Uterus (tissue), 4 donors: ENCODE measurements at places on chromosomes 2 and 18. TPM values are rescaled to one million over a fixed set of nuclear protein-coding genes. Genes with fewer than 3 reads are reported as not detected.

DNA sequence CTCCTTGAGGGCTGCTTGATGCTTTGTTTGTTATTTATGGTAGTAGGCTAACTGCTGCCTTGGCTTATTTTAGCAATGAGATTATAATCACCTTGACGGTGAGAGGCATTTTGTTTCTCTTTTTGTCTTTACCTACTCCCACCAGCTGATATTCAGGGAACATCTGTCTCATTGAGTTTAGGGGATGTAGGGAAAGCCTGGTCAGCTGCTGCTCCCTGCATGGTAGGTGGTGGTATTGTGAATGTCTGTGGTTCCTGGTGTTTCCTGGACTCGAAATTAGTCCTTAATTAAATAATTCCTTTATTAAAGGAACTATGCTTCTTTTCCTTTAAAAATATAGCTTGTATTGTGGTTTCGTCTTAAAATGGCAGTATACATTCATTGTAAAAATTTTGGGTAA lies 77.8 kb downstream of the ADAM23 start:
- H3K4me1 ChIP-seq, result no peaks in the 10 kb centered on the region
- H3K36me3 ChIP-seq, result no peaks in the 10 kb centered on the region
- no peak for DNase-seq
- no peaks in the 10 kb centered on the region for H3K27me3 ChIP-seq
- H3K27ac ChIP-seq, result no peak overlapping the region

DNA sequence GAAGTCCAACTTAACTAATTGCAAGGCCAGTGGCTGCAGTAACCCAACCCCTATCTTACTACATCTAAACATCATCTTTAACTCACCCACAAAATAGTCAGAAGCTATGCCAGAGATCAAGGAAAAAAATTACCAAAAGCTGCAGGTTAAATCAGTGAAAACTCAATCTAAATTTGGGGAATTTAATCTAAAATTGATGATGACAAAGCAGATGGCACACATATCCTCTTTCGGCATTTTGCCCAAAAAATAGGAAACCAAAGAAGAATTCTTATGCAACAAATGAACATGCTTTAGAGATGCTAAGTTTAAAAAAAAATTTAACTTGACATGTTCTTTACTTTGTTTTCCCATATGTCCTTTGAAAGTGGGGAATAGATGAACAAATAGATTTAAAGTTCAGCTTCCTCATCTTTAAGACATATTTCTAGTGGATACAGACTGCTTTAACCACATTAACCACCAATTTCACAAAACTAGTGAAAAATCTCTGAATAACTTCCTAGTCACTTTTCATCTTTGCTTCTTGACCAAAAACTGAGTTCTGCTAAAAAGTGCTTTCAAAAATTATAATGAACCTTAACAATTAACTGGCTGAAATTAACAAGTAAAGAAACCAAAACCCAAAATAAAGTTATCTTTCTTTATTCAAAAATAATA lies 74.3 kb upstream of the CCDC150 start:
- H3K27me3 ChIP-seq, result no peaks in the 10 kb centered on the region
- H3K27ac ChIP-seq, result no peak overlapping the region
- no peaks in the 10 kb centered on the region for H3K4me1 ChIP-seq
- no peak overlapping the region for H3K4me3 ChIP-seq
- DNase-seq, result no peak

Gene CD28
- total RNA-seq, result 0.49 TPM

Gene CABLES1
- total RNA-seq, result 8.5 TPM

Gene KRTCAP3
- total RNA-seq, result 1.9 TPM

Gene GPR45
- not detected for total RNA-seq

DNA sequence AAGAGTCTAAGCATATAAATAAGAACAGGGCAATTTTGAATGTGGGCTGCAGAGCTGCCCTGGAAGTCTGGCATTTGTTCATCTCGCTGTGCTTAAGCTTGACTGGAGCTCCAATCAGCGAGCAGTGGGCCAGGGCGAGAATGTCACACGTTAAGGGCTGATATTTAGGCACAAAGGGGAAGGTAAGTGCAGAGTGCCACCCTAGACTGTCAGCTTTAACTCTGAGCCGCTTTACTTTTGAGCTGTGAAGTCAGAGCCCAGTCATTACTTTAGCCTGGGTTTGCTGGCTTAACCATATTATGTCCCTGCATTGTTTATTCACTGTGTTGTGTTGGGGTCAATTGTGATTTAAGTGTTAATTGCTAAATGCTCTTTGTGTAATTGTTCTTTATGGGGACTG lies 236.1 kb upstream of the SIX3 start:
- H3K4me3 ChIP-seq, result no peak overlapping the region
- no peaks in the 10 kb centered on the region for H3K4me1 ChIP-seq

Gene INPP1
- total RNA-seq, result 40.2 TPM

Gene FSIP2
- 4.3 TPM for total RNA-seq

Gene PUM2
- 51.0 TPM for total RNA-seq

Gene ZSWIM2
- total RNA-seq, result not detected

Gene RGPD8
- 39.8 TPM for total RNA-seq

DNA sequence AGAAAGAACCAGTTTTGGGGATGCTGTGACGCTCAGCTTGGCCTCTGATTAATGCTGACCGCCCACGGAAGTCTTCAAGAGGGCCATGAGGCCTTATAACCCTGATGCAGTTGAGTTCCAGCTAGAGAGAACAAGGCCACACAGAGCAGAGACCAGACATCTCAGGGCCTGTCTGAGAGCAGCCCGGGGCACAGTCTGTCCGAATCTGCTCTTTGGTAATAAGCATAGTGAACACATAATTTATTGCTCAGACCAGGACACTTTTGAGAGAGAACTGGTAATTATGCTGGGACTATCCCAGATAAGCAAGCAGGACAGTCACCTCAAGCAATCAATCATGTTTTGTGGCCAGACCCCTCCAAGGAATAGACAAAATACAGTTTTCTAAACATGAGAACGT lies 68.5 kb downstream of the STPG4 start:
- H3K4me1 ChIP-seq, result peaks cover 36% of the 10 kb centered on the region
- H3K36me3 ChIP-seq, result no peaks in the 10 kb centered on the region
- DNase-seq, result no peak

Gene MATN3
- 2.1 TPM for total RNA-seq

Gene RTP5
- not detected for total RNA-seq

DNA sequence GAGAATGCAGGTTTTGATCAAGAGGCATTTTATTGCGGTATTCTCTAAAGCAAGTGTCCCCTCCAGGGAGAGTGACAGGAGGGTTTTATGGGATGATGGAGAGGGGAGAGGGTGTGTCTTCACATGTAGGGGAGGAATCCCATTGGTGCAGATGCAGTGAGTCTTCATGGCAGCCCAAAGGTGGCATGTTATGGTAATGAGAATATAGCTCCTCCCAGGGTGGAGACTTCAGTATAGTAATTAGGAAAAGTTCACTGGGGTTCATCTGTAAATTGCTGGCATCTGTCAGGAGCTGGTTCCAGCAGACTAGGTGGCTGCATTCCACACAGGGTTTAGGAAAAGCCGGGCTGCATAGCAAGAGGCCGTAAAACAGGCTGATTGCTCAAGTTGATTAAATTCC lies 230.7 kb upstream of the CCDC68 start:
- no peaks in the 10 kb centered on the region for H3K36me3 ChIP-seq
- no peak overlapping the region for H3K4me3 ChIP-seq
- DNase-seq, result no peak
- no peaks in the 10 kb centered on the region for H3K27me3 ChIP-seq

DNA sequence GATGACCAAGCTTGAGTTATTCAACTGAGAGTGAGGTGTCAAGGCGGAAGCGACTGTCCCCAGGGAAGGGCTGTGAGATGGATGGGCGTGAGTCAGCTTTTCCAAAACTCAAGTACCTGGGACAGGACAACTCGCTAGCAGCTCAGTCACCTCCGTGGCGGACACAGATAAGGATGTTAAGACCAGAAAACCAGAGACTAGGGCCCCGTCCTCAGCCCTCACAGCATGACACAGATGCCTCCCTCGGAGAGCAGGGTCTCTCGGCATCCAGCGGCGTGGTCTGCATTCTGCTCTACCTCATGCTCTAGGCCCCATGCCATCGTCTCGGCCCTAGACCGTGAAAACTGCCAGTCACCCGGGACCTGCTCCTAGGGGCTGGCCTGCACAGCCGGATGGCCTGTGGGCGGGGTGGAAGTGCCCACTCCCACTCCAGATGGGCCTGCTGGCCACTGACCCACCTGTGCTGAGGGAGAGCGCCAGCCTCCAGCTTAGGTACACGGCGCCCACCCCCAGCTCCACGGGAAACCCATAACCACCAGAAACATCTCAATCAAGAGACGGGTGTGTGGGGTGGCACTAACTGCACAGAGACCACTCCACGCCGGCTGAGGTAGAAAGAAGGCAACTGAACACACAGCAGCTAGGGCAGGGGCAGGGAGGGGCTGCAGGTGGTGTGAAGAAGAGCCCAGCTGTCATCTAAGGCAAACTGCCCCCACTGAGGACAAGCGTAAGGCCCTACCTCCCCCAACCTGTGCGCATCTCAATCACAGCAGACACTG lies 39.8 kb downstream of the ANO7 start:
- H3K4me3 ChIP-seq, result no peak overlapping the region
- no peak for DNase-seq
- H3K4me1 ChIP-seq, result peaks cover 11% of the 10 kb centered on the region
- no peak overlapping the region for H3K27ac ChIP-seq
- no peaks in the 10 kb centered on the region for H3K27me3 ChIP-seq

Gene CROCC2
- 2.6 TPM for total RNA-seq

GRCh38 chr2:234502285-234502918 lies 5.5 kb upstream of the ARL4C start:
- no peaks in the 10 kb centered on the region for H3K36me3 ChIP-seq
- no peaks in the 10 kb centered on the region for H3K27me3 ChIP-seq
- no peak for DNase-seq

Gene GLB1L
- total RNA-seq, result 20.7 TPM

Gene AMER3
- not detected for total RNA-seq

Gene FAHD2A
- total RNA-seq, result 20.0 TPM

- H3K27me3 ChIP-seq, result no peaks in the 10 kb centered on the region
- peak; percentile 26 for DNase-seq
- peak overlapping the region; percentile 52 for H3K27ac ChIP-seq
- H3K4me3 ChIP-seq, result no peak overlapping the region
- H3K4me1 ChIP-seq, result no peaks in the 10 kb centered on the region
- H3K36me3 ChIP-seq, result no peaks in the 10 kb centered on the region
These were observed 101.6 kb downstream of the SLC4A3 start for GRCh38 chr2:219728991-219729487.

- DNase-seq, result no peak
- H3K4me1 ChIP-seq, result no peaks in the 10 kb centered on the region
- H3K27ac ChIP-seq, result no peak overlapping the region
- H3K4me3 ChIP-seq, result no peak overlapping the region
These were observed 58.8 kb downstream of the BAZ2B start for GRCh38 chr2:159557437-159558034.

Gene LRRC30
- total RNA-seq, result not detected

Gene ALPI
- not detected for total RNA-seq

Gene LINC00305
- not detected for total RNA-seq

- DNase-seq, result no peak
- H3K4me3 ChIP-seq, result no peak overlapping the region
- H3K27me3 ChIP-seq, result no peaks in the 10 kb centered on the region
- no peak overlapping the region for H3K27ac ChIP-seq
- no peaks in the 10 kb centered on the region for H3K4me1 ChIP-seq
These were observed 226.0 kb downstream of the TFCP2L1 start for GRCh38 chr2:121058852-121059558.

Gene ABCG8
- total RNA-seq, result not detected

- H3K4me1 ChIP-seq, result no peaks in the 10 kb centered on the region
- H3K4me3 ChIP-seq, result peak overlapping the region; percentile 73
- no peaks in the 10 kb centered on the region for H3K27me3 ChIP-seq
These were observed 370 bp upstream of the EFEMP1 start for GRCh38 chr2:55923982-55924321.

Gene INPP5D
- total RNA-seq, result 37.9 TPM

Gene PLB1
- total RNA-seq, result 6.6 TPM

GRCh38 chr2:45276914-45277313 lies 267.7 kb upstream of the SIX2 start:
- DNase-seq, result no peak
- H3K4me1 ChIP-seq, result no peaks in the 10 kb centered on the region
- no peak overlapping the region for H3K4me3 ChIP-seq
- no peaks in the 10 kb centered on the region for H3K27me3 ChIP-seq

Gene AQP12B
- not detected for total RNA-seq

GRCh38 chr2:195279840-195280427 lies 377.1 kb upstream of the SLC39A10 start:
- no peaks in the 10 kb centered on the region for H3K4me1 ChIP-seq
- no peak overlapping the region for H3K4me3 ChIP-seq
- no peak overlapping the region for H3K27ac ChIP-seq
- H3K36me3 ChIP-seq, result no peaks in the 10 kb centered on the region
- DNase-seq, result no peak

Gene CAPN14
- under 0.01 TPM for total RNA-seq

DNA sequence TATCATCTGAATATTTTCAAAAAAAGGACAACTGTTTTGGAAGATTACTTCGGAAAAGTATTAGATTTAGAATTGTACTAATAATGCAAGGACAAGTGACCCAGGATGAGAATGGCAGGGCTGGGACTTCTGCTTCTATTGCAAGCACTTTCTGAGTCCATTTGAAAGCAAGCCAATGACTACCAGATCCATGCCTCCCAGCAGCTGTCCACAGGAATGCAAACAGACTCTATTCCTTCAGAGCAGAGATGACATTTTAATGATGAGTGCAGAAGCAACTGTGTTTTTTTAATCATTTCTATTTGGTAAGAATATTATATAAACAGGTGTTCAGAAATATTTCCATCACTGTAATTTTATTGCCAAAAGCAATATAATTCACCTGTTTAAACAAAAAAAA lies 456.7 kb downstream of the SOX11 start:
- no peak for DNase-seq
- no peaks in the 10 kb centered on the region for H3K36me3 ChIP-seq
- H3K4me3 ChIP-seq, result no peak overlapping the region
- no peak overlapping the region for H3K27ac ChIP-seq
- no peaks in the 10 kb centered on the region for H3K27me3 ChIP-seq

- no peak overlapping the region for H3K4me3 ChIP-seq
- H3K36me3 ChIP-seq, result no peaks in the 10 kb centered on the region
- no peaks in the 10 kb centered on the region for H3K4me1 ChIP-seq
These were observed 673.5 kb upstream of the NRXN1 start for GRCh38 chr2:51705417-51705816.

Gene EPB41L3
- 111 TPM for total RNA-seq

GRCh38 chr2:127932199-127932876 lies 46.6 kb upstream of the AMMECR1L start:
- H3K27ac ChIP-seq, result no peak overlapping the region
- no peak overlapping the region for H3K4me3 ChIP-seq
- no peak for DNase-seq
- H3K36me3 ChIP-seq, result no peaks in the 10 kb centered on the region
- H3K4me1 ChIP-seq, result no peaks in the 10 kb centered on the region
- H3K27me3 ChIP-seq, result no peaks in the 10 kb centered on the region

Gene DNAJC5G
- total RNA-seq, result not detected

DNA sequence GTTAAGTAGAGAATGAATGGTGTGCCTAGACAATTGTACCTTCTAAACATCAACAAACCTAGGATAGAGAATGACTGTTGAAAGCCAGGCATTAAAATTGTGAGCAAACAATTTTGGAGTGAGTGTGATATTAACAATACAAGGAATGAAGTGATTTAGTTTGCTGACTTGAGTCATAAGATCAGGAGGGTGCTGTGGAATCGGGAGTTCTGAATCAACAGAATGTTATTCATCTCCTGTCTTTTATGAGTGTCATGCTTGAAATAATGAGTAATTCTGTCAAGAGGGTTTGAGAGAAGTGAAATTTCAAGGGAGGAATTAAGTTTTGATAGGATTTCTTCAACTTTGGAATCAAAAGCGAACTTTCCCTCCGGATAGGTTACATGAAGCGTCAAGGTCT lies 214.4 kb upstream of the DSEL start:
- no peak for DNase-seq
- H3K4me1 ChIP-seq, result no peaks in the 10 kb centered on the region
- H3K36me3 ChIP-seq, result no peaks in the 10 kb centered on the region

- H3K27me3 ChIP-seq, result peaks cover 4% of the 10 kb centered on the region
- no peaks in the 10 kb centered on the region for H3K4me1 ChIP-seq
- no peaks in the 10 kb centered on the region for H3K36me3 ChIP-seq
- no peak overlapping the region for H3K27ac ChIP-seq
- DNase-seq, result no peak
These were observed 186.3 kb downstream of the TMEM163 start for GRCh38 chr2:134532537-134532936.
